Fibroblast of lung (primary cell): ENCODE measurements at places on chromosomes 7 and 10.

DNA sequence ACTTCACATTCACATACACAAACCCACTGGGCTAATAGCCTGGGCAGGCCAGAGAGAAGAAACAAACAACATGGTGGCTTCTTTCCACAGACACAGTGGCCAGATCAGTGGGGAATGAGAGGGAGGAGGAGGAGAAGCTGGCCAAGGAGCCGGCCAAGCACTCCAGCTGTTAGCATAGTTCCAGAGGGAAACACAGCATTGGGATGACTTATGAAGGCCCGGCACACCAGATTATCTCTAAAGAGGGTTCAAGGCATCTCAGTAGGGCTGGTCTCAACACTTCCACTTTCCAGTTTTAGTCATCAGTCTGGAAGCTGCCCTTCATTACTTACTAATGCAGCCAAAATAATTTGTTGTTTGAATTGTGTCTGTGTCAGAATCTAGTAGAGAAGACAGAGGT, 42.1 kb upstream of the GPR26 start:
- no peak for DNase-seq

DNA sequence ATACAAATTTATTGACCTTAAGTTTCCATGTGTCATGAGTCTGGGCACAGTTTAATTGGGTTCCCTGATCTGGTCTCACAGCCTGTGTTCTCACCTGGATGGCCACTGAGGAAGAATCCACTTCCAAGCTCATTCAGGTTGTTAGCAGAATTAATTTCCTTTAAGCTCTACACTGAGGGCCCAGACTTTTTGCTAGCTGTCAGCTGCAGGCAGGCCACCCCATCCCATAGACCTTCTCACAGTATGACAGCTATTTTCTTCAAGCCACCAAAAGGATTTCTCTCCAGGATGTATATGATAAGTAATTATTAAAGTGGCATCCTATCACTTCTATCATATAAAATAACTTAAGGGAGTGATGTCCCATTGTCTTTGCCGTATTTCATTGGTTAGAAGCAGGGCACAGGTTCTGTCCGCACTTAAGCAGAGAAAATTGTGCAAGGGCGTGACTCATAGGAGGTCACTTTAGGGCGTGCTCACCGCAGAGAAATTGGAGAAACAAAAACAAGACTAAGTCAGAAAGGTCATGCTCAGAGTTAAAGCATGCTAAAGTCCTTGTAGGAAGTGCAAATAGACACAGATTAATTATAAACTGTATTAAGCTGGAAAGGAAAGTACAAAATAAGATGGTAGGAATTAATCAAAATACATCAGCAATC, 109.9 kb downstream of the AHR start:
- peak; percentile 94 for DNase-seq

DNA sequence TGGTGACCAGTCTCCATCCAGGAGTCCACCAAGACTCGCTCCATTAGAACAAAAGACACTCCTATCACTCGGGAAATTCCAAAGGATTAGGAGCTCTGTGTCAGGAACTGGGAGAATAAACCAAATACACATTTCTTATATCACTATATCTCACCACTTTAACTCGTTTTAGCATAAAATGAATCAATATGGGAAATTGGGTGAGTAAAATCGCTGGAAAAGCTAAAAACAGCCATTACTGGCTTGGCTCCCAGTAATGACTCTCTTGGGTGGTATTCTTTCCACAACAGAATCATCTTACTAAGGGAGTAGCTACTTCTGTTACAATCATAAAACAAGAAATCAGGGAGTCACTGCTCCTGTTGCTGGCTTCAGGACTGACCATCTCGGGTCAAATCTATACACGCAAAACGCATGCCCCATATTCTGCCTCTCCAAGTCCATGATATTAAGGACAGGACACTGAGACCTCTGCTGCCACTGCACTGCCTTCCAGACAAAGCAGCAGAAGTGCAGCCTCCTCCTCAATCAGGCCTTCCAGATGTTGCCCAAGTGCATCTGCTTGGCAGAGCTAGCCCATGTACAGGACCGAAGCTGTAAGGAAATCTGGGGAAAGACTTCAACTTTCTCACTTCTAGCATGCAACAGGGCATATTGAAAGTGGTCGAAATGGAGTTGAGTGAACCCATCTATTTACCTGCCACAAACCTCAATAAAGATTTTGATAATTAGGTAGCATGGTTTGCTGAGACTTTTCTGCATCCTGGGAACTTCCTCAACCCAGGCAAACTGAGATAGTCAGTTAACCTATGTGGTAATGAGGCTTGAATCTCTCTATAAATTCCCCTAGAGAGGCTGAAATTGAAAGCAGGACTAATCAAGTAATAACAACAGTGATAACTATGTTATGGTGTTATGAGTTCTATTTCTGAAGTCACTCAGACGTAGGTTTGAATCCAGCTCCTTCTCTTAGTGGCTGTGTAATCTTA, 14.4 kb upstream of the PANK1 start:
- DNase-seq: peak; percentile 79

- no peak for DNase-seq
Observed at GRCh38 chr7:157584420-157584819, 247.6 kb downstream of the DNAJB6 start.

DNA sequence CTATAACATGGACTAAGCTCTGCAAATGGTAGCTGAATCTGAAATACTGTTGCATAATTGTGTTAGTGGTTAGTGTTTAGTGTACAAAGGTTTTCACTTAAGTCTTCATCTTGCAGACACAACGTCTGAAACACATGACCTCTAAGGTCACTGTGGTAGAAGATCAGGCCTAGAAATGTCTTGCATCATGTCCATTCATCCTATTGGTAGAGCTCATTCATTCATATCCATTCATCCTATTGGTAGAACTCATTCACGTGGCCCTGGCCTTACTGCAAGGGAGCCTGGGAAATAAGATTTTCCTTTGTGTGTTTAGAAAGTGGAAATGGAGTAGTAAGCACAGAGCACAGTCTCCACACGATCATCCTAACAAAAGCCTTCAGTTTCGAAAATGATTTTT, 485.8 kb downstream of the PLXNA4 start:
- no peak for DNase-seq

DNA sequence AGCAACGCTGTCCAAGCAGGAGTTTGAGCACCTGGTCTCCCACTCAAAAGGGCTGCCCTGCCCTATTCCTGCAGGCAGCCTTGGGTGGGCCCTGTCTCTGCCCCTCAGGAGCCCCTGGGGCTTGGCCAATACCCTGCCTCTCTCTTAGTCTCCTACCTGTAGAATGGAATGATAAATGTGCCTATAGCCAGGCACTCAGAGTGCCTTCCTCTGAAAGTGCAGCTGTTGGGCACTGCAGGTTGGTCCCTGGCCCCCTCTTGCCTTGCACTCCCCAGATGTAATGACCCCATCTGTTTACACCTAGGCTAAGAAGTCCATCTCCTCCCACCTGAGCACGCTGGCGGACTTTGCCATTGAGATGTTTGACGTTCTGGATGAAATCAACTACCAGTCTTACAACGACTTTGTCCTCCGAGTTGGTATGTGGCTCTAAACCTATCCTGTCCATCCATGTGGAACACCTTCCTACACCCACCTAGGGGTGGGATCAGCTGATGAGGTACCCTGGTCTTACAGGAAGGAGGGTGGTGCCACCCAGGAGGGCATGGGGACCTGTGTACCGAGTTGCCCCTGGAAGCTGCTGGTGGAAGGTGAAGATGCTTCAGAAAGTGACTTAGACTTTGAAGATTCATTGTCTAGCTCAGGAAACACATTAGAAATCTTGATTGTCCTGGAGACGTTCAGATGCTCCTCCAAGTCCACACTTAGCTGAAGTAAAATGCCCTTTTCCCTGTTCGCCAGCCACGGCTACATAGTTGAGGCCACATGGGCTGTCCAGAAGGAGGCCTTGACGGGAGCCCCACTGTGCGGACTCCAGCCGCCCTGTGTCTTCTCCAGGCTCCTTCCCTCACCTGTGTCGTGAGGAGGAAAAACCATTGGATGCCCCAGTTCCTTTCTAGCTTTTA, 134.1 kb downstream of the ADCY1 start:
- no peak for DNase-seq

DNA sequence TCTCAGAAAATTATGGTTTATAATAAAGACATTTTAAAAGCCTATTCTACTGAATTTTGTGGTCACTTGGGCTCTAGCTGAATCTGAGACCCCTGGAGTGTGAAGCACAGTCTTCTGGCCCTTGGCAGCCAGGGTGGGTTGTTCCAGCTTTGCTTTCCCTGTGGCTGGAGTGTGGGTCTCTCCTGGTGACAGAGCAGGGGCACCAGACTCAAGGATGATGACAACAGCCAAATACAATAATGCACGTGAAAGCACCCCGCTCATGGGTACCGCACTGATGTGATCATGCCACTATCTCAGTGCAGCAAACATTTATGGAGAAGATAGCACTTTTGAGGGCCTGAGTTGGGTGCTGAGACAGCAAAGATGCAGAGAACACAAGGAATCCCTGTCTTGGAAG, 134.8 kb upstream of the ADAM12 start:
- DNase-seq: no peak

- DNase-seq: peak; percentile 36
Observed at GRCh38 chr10:33684211-33684611, 349.7 kb upstream of the NRP1 start.

DNA sequence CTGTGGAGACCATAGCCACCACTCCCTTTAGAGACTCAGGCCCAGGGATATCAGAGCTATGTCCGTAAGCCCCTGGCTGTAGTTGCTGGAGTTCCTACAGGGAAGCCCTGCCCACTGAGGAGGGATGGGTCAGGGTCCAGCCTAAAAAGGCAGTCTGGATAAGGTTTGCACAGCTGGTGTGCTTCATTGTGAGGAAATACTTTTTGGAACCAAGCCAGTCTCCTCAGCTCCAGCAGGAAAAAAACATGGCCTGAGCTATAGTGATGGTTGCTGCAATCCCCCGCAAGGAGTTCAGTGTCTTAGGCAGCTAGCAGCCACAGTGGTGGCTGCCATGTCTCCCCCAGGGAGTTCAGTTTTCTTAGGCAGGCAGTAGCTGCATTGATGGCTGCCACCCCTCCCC, 52.6 kb upstream of the CYP2C8 start:
- DNase-seq: peak; percentile 47

DNA sequence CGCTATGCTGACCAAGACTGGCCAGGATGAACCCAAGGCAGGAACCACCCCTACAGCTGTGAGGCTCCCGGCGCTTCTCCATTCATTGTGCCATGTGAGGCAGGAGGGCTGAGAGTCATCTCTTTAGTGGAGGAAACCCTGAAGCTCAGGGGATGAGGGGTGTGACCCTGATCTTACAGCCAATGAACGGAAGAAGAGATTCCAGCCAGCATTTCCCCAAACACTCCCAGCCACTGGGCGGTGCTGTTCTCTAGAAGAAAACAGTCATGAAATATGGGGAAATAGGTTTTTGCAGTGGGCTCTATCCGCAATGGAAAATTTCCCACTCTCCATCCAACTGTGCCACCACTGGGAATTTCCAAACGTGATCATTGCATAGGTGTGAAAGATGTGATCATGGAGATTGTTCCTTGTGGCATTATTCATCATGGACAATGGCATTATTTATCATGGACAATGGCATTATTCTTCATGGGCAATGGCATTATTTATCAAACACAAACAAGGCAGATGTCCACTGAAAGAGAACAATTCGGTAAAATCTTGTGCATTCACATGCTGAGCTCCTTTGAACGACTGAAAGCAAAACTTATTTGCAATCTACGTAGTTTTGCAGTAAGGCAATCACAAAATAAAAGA, 14.0 kb upstream of the SLC18A2 start:
- DNase-seq: no peak

DNA sequence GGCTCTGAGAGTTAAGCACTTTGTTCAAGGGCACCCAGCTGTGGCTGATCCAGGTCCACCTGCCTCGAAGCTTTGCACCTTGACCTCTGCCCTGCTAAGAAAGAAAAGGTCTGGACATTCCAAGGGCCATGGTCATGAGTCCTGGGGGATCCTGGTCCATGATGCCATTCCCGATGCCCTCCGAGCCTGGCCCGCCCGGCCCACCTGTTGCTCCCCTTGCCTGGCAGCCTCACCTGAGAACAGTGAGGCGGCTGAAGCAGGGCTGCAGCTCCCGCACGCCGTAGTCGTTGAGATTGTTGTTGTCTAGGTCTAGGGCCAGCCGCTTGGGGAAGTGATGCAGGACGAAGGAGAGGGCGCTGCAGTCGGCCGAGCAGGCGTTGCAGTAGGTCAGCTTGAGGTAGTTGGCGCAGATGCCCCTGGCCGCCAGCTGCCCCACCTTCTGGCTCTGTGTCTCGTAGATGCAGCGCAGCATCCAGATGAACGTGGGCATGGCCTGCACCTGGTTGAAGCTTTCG, 27.5 kb downstream of the NOD1 start:
- no peak for DNase-seq

- DNase-seq: no peak
Observed at GRCh38 chr10:71995449-71995848, 31.3 kb downstream of the CHST3 start.

GRCh38 chr7:17131983-17132655, 166.3 kb upstream of the AHR start:
- DNase-seq: no peak

GRCh38 chr10:109934958-109935793, 11.9 kb upstream of the XPNPEP1 start:
- DNase-seq: peak; percentile 78

GRCh38 chr10:72567889-72568640, 57.8 kb downstream of the MICU1 start:
- peak; percentile 18 for DNase-seq

DNA sequence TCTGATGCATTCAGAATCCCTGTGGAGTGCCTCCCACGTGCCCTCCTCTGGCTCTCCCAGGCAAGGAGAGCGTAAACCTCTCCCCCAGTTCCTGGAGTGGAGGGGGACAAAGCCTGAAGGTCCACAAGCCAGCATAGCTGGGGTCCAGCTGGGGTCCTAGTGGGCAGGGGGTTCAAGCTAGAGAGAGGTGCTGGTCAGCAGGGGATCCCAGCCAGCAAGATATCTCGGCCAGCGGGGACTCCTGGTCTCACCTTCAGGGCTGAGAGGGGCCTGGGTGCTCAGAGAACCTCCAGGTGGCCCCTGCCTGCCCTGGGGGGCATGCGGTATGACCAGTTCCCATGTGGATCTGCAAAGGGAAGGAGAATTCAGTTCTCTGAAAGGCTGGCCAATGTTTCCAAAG, 413.7 kb downstream of the TCERG1L start:
- no peak for DNase-seq

- no peak for DNase-seq
Observed at GRCh38 chr10:126196281-126196680, 192.0 kb downstream of the ADAM12 start.

GRCh38 chr7:2573761-2574160, 15.0 kb downstream of the IQCE start:
- DNase-seq: no peak

DNA sequence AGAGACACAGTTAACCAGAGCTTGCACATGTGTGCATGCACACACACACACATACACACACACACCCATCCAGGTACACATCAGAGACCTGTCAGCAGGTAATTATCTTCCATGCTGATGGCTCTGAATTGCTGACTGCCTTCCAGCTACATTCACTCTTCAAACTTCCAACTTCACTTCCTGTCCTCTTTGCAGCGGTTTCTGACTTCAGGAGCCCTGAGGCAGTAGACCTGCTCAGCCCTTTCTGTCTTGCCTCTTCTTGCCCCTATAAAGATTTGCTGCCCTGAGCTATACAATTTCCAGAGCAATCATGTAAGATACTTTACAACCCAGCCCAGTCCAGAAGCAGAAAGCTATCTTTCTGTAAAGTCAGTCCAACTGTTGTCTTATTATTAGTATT, 310.2 kb downstream of the FGFR2 start:
- DNase-seq: no peak

GRCh38 chr10:70784471-70784870, 706 bp downstream of the TBATA start:
- DNase-seq: no peak
